ENCODE measurements at places on chromosomes 6 and 20. TPM values are rescaled to one million over a fixed set of nuclear protein-coding genes. Genes with fewer than 3 reads are reported as not detected.

Gene EFCAB8
- total RNA-seq, result 1.8 TPM

GRCh38 chr20:15916623-15917022 lies 656.6 kb downstream of the KIF16B start:
- DNase-seq, result no peak

GRCh38 chr6:76840041-76840745 lies 623.1 kb downstream of the HTR1B start:
- DNase-seq, result no peak

Gene ALDH5A1
- 11.1 TPM for total RNA-seq

GRCh38 chr20:57474205-57474604 lies 50.7 kb downstream of the CTCFL start:
- DNase-seq, result no peak

DNA sequence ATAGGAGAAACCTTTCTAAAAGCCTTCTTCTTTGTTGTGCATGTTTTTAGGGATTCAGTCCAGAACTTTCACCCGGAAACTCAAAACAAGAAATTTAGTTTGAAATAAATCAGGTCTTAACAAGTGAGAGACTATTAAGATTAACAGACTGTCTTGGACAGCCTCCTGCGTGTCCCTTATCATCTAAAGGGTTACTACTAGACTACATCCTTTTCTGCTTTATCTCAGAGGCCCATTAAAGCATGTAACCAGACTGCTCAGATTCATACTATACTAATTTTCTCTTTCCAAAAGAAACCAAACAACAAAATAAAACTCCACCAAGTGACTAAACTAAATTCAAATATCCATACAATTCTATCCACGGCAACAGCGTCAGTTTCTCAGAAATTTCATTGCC lies 173.8 kb downstream of the GMPR start:
- DNase-seq, result no peak

GRCh38 chr6:74993136-74993535 lies 212.7 kb downstream of the COL12A1 start:
- no peak for DNase-seq

Gene CD83
- total RNA-seq, result 5.5 TPM

Gene CEBPB
- total RNA-seq, result 72.8 TPM

Gene FAXC
- total RNA-seq, result 14.7 TPM

DNA sequence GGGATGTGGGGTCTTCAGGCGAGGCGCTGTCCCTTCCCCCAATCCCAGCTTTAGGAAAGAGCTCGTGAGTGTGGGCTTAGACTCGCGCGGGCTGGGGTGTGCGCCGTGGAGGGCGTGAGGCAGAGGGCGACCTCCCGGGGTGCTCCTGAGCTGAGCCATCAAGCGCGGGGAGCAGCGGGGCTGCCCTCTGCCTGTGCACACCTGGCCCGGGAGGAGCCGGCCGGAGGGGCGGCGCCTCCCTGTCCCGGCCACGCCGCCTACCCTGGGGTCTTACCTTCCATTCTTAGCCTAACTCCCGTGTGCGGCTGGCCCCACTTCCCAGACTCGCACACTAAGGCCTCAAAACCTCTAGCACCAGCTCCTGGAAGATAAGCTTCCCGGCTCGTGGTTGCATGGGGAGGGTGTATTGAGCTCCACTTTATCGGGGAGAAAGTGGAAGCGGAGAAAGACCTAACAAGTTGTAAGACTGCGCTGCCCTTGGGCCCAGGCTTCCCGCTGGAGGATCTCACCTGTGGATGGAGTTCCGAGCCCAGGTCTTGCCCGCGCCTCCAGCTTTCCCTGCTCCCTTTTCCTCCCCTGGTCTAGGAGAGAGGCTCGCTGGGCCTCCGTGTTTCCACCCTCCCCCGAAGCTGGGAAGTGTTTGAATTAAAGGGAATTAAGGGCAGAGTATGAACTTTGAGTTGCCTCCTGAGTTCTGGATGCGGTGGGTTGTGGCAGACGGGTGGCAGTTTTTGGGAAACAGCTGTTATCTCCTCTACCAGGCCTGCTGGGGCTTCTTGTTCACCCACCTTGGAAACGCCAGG lies 1.2 kb downstream of the DNMT3B start:
- no peak for DNase-seq

DNA sequence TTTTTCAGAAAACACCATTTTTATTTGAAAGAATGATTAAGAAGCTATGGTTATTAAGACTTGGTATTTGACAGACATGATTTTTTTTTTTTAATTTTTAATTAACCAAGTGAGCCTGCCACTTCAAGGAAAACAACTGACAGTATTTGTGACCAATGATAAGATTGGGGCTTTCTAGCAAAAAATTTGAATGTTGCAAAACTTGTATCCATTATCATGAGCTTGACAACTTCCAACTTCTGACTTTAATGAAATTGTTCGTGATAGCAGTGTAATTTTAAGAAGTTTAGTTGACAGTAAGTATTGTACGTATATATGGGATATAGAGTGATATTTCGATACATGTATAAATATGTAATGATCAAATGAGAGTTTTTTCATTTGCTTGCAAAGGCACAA lies 21.6 kb upstream of the POM121L2 start:
- DNase-seq, result no peak

- DNase-seq, result no peak
Measured at GRCh38 chr6:133241901-133242636, 912 bp downstream of the EYA4 start.

Gene MDFI
- 31.8 TPM for total RNA-seq

Gene B3GALT4
- total RNA-seq, result 15.8 TPM

- DNase-seq, result no peak
Measured at GRCh38 chr6:122736616-122737015, 42.9 kb upstream of the FABP7 start.

DNA sequence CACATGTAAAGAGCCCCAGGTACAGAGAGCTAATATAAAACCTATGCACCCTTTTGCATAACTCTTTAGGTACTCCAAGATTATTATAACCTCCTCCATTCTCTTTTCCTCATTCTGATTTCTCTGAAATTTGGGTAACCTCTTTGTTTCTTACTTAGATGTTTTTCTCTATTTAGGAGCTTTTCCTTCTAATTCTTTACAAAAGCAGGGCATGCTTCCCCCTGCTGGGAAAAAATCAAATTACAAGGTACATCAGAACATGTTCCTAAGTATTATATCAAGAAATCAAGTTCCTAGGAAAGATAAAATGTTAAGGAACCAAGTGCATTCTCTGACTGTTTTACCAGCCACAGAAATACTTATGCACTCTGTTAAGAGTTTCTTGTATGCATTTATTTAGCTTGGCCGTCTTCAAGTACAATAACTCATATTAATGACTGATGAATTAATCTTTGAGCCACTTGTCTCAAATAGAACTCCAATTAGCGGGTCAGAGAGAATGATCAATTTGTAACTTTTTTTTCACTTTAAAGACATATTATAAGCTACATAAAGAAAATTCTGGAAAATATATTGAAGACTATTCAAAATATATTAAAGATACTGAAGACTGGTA lies 2.1 kb downstream of the KHDRBS2 start:
- no peak for DNase-seq

Gene IRAK1BP1
- 5.0 TPM for total RNA-seq

- no peak for DNase-seq
Measured at GRCh38 chr20:35276408-35276807, 1.5 kb downstream of the MMP24OS start.

Gene TBXT
- not detected for total RNA-seq

GRCh38 chr6:47592131-47592840 lies 106.1 kb upstream of the ADGRF4 start:
- no peak for DNase-seq

DNA sequence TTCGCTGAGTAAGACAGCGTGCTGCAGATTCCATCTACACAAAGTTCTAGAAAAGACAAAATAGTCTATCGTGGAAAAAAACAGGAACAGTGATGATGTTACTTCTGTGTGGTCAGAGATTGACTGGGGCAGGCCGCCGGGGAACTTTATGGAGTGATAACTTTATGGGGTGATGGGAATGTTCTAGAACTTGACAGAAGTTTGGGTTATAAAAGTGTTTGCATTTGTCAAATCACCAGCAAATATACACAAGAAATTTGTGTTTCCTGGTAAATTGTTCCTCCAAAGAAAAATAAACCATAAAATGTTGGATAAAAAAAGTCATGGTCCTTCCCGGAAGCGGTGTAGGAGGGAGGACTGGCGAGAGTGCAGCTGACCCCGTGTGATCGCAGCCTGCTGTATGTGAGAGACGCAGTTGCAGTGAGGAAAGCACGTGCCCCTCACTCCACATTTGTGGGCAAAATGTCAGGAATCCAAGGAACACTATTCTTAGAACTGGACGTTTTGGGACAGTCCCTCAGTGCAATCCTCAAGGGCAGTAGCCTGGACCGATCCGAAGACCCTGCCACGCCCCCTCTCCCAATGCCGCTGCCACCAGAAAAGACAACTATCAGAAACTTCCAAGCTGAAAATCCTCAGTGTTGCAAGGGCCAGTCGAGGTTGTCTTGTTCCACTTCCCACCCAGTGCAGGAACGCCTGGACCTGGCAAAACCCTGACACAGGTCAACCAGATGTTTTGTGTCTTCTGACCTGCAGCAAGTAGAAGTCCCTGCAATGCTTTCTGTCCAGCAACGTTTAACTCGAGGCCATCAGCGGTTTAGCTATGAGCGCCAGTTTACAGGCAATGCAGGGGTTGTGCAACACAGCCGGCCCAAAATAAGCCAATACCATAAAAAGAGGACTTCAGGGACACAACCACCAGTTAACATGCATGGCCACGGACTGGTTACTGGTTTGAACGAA lies 80.5 kb upstream of the QKI start:
- DNase-seq, result no peak

Gene TSBP1
- not detected for total RNA-seq

Gene HDGFL1
- total RNA-seq, result not detected

- DNase-seq, result no peak
Measured at GRCh38 chr6:10312445-10312844, 102.4 kb downstream of the TFAP2A start.

- DNase-seq, result no peak
Measured at GRCh38 chr20:8645326-8645725, 423.6 kb upstream of the PLCB4 start.
